ENCODE measurements at places on chromosomes 13 and 19. TPM values are rescaled to one million over a fixed set of nuclear protein-coding genes. Genes with fewer than 3 reads are reported as not detected.

The IFNL1 gene
- not detected for total RNA-seq

The TMEM59L gene
- total RNA-seq, result 0.49 TPM

The ETHE1 gene
- 42.3 TPM for total RNA-seq

The CEACAM1 gene
- 1.5 TPM for total RNA-seq

The NLRP12 gene
- not detected for total RNA-seq

The RNF113B gene
- 0.31 TPM for total RNA-seq

The KIR2DL3 gene
- 0.57 TPM for total RNA-seq

DNA sequence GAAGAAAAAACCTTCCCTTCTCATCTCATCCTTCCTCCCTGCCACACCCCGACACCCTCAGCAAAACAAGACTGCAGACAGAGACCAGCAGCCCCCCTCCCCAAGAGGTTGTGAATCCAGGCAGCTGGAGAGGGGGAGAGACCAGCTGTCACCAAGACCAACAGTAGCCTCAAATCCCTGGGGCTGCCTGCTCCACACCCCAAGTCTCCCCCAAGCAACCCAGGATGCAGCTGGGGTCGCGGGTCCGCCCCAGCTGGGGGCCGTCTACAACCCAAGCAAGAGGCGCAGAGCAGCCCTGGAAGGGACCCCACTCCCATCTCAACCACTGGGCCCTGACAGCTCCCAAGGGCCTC lies 7.1 kb downstream of the KLF16 start:
- ATAC-seq, result no peak

GRCh38 chr19:50383001-50383851 lies 921 bp upstream of the POLD1 start:
- no peak for ATAC-seq

GRCh38 chr13:113171250-113172125 lies 13.0 kb downstream of the PROZ start:
- no peak for ATAC-seq

- no peak for ATAC-seq
These were observed 46.6 kb downstream of the PIN1 start for GRCh38 chr19:9881720-9882119.

DNA sequence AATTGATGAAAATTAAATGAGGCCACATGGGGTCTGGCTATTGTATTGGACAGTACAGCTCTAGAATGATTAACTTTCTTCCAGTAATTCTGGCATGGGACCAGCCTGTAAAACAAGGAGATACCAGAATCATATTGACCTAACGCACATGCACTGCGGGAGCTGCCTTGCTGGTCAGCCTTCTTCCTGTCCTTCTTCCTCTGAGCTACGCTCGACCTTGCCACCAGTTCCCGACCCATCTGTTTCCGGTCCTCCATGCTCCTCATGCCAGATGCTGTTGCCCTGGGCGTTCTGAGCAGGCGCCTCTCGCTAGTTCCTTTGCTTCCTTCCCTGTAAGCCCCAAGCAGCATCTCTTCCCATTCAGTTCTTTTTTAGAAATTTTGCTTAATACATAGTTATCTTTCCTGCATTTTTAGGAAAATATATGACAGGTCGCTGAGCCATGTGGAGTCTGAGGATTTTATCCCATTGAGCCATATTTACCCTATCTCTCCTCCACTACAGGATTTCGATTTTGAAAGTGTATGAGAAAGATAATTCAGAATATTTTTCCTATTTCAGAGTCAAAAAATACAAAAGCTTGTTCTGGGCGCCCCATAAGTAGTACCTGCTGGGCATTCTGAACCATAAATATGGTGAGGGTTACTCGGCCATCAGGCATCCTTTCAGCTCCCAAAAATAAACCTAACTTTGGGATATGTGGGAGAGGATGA lies 38.6 kb downstream of the TNFRSF19 start:
- peak; percentile 90 for ATAC-seq

DNA sequence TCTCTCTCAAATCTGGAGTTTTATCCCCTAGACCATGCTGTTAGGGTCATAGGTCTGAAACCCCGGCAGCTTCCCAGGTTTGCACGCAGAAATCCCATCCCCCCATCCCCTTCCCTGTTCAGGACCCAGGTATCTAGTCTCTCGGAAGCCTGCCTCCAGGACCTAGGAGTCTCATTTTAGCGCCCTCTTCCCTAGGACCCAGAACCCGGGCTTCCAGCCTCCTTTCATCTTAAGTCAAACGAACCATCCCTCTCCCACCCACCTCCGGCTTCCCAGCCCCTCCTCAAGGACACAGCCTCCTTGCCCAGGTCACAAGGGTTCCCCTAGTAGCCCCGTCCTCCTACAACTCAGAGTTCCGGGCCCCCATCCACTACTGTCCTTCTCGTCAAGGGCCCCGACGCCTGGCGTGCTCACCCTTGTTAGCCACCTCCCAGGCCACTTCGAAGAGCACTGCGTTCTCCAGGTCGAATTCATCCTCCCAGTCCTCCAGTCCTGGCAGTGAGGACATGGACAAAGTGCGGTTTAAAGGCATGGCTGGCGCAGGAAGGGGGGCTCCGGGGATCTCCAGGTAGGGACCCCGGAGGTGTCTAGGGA lies 431 bp downstream of the GYS1 start:
- ATAC-seq, result no peak

GRCh38 chr19:40466219-40466984 lies 399 bp upstream of the SPTBN4 start:
- ATAC-seq, result peak; percentile 31

DNA sequence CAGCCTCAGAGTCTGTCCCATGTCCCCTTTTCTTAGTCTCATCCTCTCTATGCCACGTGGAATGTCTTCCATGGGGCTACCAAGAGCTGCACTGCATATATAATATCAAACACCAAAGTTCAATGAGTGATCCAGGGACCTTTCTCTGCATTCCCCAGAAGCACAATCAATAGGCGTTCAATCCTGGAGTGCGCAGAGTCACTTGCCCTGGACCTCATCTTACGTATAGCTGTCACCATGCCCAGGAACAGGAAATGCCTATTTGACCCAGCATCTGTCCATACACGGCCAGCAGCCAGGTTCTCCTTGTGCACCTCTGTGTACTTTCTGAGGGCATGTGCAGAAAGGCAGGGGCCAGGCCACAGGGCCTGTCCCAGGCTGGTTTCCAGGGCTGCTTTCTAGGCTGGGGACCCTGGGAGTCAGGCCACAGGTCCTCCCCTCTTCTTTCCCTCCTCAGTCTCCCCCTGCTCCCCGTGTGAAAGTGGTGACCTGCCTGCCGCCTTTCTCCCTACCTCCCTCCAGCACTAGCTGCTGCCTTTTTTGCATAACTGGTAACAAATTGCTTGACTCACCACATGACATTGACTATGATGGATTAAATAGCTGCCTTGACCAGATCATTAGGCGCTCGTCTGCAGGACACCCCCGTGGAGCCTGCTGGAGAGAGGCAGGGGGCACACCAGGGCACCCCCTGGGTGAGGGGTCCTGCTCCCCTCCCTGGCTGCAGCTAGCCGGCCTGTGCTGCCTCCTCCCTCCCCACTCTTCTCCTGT lies 222.0 kb downstream of the ZNF536 start:
- no peak for ATAC-seq

- ATAC-seq, result peak; percentile 77
These were observed 13.0 kb downstream of the PGLYRP1 start for GRCh38 chr19:46009530-46010510.

DNA sequence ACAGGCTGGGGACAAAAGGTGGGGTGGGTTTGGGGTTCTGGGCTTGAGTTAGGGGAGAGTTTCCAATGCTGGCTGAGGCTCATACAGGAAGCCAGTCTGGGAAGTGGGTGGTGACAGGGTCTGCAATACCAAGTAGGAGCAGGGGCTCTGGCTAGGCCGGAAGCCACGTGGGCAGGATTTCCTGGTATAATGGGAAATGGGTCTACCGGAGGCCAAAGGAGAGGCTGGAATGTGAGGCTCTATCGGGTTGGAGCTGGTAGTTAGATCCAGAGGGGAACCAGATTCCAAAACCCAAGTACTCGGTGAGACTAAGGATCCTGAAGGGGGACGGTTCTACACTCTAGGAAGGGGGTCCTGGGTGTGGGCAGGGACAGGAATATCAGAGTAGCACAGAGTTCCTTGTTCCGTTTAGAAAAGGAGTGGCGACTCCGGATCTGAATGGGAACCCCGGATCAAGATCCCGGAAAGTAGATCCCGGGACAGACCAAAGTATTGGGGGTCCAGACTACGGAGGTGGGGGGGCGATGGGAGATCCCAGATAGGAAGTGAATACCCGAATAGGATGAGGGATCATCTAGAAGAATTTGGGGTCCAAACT lies 802 bp downstream of the CDC37 start:
- ATAC-seq, result no peak

All from motor neuron (in vitro differentiated cells).